ENCODE measurements at places on chromosomes 7 and 10.

DNA sequence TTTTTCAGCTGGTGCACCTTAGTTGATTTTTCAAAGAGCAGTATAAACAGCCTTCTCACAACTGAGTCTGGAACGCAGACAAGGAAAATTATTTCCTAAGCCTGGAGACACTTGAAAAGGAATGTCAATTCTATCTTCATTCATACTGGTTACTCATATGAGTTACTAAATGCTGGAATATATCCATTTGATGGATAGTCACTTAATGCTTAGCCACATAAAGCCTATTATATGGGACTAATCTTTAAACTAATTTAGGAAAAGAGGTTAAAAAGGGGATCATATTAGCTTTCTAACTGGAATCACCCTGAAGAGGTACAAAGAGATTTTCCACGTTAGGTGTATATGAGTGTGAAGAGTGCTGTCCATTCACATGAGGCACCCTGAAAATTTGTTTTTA lies 1.7 kb upstream of the HOXA4 start:
- no peak for DNase-seq

DNA sequence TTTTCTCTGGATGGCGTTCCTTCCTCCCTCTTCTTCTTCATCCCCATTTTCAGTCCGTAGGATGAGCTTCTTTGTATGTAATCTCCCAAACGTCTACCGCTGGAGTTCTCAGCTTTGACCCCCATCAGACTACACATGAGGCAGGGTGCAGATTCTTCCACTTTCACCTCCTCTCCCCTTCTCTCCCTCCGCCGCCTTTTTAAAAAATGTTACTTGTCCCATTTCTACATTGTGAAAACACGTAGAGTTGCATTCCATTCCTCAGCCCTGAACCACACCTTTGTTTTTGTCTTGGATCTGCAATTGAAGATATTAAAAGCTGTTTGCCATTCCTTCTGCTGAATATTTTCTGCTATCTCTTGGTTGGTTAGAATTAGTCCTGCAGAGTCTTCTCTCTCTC lies 6.2 kb downstream of the ADIRF start:
- no peak for DNase-seq

- DNase-seq: no peak
Measured at GRCh38 chr10:126931544-126931943, 26.3 kb downstream of the DOCK1 start.

GRCh38 chr7:130216750-130217149 lies 9.1 kb downstream of the SSMEM1 start:
- DNase-seq: no peak

GRCh38 chr10:119283387-119283786 lies 76.0 kb downstream of the GRK5 start:
- DNase-seq: no peak

DNA sequence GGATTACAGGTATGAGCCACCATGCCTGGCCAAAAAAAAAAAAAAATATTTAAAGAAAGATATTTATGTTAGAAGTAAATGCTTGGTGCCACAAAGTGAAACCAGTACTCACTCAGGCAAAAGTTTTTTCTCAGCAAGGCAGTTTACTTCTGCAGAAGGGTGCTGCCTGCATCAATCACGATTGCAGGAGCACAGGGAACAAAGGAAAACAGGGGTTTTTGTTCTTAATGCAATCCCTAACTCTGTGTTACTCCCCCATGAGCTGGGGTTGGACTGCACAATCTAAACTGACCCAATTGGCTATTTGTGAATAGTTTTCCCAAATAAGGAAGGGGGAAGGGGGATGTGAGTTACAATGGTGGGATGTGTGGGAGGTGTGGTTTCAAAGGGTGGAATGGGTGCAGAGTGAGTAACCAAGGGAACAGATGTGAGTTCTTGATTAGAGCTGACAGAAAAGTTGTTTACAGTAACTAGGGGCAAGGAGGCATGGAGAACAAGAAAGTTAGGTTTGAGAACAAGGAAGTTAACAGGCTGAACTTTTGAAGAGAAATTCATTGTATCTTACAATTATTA lies 255.4 kb downstream of the TYW1 start:
- no peak for DNase-seq

- no peak for DNase-seq
Measured at GRCh38 chr10:50593523-50594376, 30.0 kb downstream of the SGMS1 start.

- no peak for DNase-seq
Measured at GRCh38 chr10:132611026-132611910, 73.7 kb downstream of the INPP5A start.

- DNase-seq: no peak
Measured at GRCh38 chr10:25288181-25288580, 113.4 kb downstream of the GPR158 start.

- no peak for DNase-seq
Measured at GRCh38 chr10:22573820-22574569, 140.4 kb downstream of the PIP4K2A start.

DNA sequence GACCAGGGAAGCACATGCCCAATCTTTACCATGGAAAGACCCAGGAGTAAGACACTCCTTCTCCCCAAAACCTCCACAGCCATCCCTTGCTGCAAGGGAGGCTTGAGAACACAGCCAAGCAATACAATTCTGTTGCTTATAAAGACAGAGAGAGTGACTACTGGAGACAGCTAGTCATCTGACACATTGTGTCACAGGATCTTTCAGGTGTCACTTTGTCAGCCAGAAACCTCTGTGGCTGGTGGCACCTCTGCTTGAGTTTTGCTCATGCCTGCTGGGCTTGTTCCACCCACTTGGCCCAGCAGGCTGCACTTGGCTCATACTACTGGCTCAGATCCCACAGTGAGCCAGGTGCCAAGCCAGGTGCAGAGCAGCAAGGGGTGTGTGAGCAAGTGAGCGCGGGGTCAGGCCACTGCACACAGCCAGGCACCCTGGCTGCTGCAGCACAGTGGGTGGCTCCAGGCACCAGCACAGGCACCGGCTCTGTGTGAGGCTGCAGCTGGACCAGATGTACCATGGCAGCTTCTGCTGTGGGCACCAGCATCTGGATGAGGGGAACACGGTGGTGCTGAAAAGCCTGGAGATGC lies 12.4 kb upstream of the PRLHR start:
- no peak for DNase-seq

Measured in stimulated activated CD8-positive, alpha-beta memory T cell treated with anti-CD3 and anti-CD28 coated beads, Interleukin-4, amount 100 ng/mL, for 4 hours (primary cell).